ENCODE measurements at places on chromosomes 3 and 15.

DNA sequence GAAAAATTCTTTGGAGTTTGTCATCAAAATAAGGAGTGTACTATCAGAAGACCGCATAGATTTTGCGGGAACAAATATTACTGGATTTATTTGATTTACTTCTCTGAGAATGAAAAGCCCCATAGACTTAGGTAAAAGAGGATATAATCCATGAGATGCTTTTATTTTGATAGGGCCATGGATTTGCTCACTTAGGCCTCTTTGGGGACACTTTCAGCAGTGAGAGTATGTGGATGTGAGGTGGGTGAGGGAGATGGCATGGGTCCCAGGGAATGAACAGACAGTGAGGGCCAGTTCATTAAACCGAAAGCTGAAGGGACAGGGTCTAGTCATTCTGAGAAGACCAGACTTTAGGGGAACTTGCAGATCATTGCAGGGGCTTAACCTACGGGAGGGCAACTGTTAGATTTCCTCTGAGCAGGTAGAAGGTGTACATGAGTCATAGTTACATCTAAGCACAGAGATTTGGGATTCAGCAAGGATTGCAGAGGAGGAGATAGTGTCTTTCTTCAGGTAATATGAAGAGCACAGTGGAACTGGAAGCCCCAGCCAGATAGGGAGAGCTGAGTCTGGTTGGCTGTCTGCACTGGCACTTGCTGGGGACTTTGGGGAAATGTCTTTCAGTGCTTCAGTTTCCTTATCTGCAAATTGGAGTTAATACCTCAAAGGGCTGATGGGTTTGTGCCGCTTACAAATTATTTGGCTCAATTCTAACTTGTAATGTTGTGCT is 30.8 kb downstream of the SH3GL3 start:
- DNase-seq: no peak

DNA sequence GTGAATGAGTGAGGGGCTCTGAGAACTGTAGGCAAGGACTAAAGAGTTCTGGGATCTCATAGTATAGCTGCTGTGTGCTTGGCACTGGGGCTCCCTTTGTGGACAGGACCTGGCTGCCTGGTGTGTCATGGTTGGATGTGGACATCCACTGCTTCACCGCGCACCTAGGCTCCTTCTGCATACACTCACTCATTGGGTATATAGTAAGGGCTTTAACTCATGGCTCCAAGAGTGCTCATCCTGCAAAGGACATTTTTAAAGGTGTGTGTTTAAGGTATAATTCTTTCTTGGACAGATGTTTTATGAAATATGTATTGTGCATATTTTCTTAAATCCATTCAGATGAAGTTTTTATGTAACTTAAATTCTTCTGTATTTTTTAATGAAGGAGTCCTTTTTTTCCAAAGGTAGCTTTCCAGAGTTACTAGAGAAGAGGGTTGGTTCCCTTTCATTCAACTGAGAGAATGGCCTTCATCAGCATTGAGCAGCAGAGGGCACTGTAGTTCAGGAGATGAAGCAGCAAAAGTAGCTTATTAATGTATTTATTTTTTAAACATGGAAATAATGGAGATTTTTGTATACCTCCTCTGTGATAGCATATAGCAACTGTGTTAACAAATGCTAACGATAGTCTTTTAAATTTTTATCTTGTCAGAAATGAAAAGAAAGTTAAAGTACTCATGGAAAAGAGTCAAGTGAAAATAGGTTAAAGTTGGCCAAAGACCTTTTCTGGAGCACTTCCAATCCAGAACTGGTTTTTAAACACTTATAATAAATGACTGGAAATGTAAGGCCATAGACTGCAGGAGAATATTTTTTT is 25.2 kb downstream of the OXNAD1 start:
- DNase-seq: no peak

GRCh38 chr15:43135351-43135750 is 2.0 kb downstream of the TMEM62 start:
- DNase-seq: no peak

GRCh38 chr15:99176757-99177156 is 71.9 kb downstream of the SYNM start:
- DNase-seq: no peak

DNA sequence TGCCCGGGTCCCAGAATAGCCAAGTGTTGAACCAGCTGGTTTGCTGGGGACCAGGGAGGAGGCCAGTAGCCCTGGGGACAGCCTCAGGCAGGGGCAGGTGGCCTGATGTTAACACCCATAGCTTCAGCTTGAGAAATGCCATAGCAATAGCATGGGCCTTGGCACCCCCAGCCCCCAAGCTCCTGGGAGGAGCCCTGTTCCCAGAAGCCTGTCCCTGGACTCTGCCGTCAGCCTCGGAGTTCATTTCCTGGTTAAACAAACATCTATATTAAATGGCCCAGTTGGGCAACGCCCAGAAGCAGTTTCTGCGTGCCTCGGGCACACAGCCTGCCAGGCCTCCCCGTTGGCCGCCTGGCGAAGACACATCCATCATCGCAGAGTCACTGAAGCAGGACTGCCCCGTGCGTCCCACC is 58.2 kb downstream of the FGD5 start:
- DNase-seq: no peak

- no peak for DNase-seq
These were observed 54.4 kb downstream of the CNTN4 start for GRCh38 chr3:2153053-2153452.

- DNase-seq: no peak
These were observed 67.9 kb downstream of the CORO2B start for GRCh38 chr15:68646696-68647095.

- DNase-seq: no peak
These were observed 86.2 kb downstream of the RFTN1 start for GRCh38 chr3:16427103-16427965.

- DNase-seq: no peak
These were observed 5.3 kb downstream of the MYZAP start for GRCh38 chr15:57596978-57597377.

GRCh38 chr15:32909431-32909830 is 191.6 kb downstream of the GREM1 start:
- DNase-seq: no peak

- DNase-seq: no peak
These were observed 211.9 kb upstream of the GOLGA6L4 start for GRCh38 chr15:84023636-84024035.

DNA sequence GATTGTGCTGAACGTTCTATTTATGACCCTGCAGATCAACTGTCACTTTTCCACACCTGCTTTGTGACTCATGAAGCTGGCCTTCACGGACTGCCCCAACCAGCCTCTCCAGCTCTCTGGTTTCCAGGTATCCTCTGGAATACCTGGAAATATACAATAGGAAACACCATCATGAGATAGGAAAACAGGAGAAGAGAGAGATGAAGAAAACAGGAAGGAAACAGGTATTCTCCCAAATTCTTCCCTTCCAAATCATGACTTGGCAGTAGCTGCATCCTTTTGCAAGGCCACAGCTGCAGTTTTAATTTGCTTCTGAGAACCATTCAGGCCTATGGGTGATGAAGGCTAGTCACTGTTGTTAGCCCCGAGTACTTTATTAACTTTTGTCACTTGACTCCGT is 909.1 kb downstream of the EPHA3 start:
- DNase-seq: no peak

DNA sequence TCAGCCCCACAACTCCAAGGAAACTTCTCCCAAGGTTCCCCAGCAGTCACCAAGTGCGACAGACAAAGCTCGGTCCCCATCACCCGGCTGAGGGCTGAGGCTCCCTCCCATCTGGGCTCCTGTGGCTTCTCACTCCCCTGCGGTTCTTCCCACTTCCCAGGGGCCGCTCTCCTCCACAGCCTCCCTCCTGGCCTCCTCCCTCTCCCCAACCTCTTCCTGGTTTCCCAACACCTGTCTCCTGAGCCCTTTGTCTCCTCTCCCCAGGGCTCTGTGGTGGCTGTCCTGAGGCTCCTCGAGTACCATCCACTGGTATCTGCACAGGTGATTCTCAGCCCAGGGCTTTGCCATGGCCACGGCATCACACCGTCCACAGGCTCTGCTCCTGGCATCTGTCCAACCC is 113.2 kb upstream of the NSMCE3 start:
- DNase-seq: no peak

- no peak for DNase-seq
These were observed 25.2 kb downstream of the NOX5 start for GRCh38 chr15:69039516-69040225.

- no peak for DNase-seq
These were observed 89.7 kb downstream of the SSR3 start for GRCh38 chr3:156465194-156465593.

DNA sequence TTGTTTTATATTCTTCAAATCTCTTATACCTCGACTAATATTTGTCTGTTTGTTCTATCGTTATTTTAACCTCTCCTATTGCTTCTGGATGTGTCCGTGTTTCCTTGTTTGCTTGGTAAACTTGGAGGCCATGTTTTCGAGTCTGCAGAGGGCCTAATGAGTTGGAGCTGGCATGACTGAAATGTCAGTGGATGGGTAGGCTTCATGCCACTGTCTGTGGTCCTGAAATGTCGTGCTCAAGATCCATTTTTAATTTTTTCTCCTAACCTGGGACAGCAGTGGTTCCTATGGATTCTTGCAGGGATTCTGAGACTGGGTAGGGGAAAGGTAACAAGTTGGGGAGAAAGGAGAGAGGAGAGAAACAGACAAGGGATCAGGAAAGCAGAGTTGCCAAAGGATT is 18.8 kb upstream of the GASK1A start:
- DNase-seq: no peak

- peak; percentile 18 for DNase-seq
These were observed 34.8 kb upstream of the CD47 start for GRCh38 chr3:108125550-108126071.

DNA sequence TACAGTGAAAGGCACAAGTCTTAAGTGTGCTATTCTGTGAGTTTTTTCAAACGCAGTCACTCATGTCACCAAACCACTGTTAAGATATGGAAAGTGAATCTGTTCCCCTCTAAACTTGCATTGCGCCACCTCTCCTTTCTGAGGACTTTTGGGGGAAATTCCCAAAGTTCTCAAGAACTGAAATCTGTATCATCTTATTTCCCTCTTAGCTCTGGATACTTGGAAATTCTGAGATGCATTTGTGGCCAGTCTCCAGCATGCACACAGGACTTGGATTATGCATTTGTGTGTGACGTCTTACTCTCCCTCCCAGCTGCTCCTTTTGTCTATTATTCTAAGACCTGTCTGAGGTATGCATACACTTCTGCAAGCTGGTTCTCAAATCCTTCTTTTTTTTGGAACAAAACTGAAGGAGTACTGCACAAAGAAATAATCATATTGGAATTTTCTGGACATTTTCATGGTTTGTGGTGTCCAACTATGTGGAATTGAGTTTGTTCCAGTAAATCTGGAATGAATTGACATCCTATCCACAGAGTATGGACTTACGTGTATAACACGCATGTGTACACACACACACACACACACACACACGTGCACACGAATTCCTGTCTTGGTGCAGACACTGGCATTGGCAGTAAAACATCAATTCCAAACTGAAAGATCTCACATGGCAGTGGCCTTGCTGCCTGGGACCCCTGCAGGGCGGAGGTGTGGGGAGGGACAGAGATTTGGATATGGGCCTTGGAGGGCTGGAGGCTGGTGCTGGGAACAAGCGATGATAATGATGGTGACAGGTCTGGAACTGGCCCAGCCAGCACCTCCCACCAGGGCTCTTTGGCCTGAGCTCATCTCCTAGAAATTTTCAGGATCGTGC is 8.2 kb upstream of the LCTL start:
- no peak for DNase-seq

- DNase-seq: no peak
These were observed 333.2 kb upstream of the UMPS start for GRCh38 chr3:124397088-124397487.

GRCh38 chr3:141006344-141006743 is 44.8 kb upstream of the SPSB4 start:
- no peak for DNase-seq

DNA sequence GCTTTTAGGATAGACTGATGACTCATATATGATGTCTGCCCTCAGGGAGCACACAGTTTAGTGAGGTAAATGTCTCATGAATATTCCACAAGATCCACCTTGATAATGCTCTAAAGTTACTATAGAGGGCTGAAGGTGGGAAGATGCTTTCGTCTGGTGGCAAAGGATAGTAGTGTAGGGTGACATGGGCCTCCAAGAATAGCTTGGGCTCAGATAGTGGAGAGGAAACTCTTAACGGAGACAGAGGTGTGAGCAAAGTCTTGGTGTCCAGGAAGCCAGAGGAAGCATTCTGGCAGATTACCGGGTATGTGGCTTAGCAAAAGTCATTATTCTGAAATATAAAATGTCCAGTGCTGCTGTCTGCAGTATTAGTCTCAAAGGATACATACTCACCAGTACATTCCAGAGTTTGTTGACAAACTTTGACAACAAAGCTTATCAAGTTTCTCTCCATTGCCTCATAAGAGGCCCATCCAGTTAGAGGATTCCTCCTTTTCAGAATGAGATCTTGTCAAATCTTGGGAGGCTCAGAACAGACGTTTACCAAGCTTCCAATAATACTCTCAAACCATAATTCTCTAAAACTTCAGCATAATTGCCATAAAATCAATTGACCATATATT is 316.7 kb downstream of the LPP start:
- DNase-seq: no peak

DNA sequence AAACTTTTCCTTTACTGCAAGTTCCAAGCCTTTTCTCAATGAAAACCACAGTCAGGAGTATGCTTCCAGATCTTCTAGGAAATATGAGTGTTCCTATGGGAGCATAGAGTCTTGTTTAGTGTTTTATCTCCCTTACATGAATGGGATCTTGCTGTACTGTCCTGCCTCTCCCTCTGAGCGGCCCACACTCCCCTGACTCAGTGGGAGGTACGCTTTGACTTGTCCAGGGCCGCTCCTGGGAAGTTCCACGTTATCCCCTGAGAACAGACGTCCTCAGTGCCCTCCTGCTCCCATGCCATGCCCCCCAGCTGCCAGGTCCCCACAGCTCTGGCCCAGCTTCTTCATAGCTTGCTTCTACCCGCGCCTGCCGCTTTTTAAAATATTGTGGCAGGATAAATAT is 28.9 kb upstream of the VPS33B start:
- DNase-seq: no peak

GRCh38 chr15:63973212-63974009 is 72.9 kb downstream of the DAPK2 start:
- no peak for DNase-seq

- DNase-seq: no peak
These were observed 90.9 kb downstream of the SAMMSON start for GRCh38 chr3:70090322-70090913.

- DNase-seq: no peak
These were observed 172.5 kb downstream of the MTHFS start for GRCh38 chr15:79724312-79724711.

- DNase-seq: no peak
These were observed 723.5 kb upstream of the SGO1 start for GRCh38 chr3:20909511-20909910.
